CD4-positive, CD25-positive, alpha-beta regulatory T cell (primary cell): ENCODE measurements at places on chromosomes 2 and 18. TPM values are rescaled to one million over a fixed set of nuclear protein-coding genes. Genes with fewer than 3 reads are reported as not detected.

The GBX2 gene
- polyA plus RNA-seq: not detected

The PRKAG3 gene
- not detected for polyA plus RNA-seq

The IL1RN gene
- not detected for polyA plus RNA-seq

The PIGN gene
- polyA plus RNA-seq: 11.7 TPM

GRCh38 chr2:60552078-60552850, 1.2 kb downstream of the BCL11A start:
- DNase-seq: no peak
- H3K27ac ChIP-seq: no peak overlapping the region
- no peak overlapping the region for H3K4me3 ChIP-seq
- peaks cover 80% of the 10 kb centered on the region for H3K4me1 ChIP-seq
- H3K27me3 ChIP-seq: peaks cover 27% of the 10 kb centered on the region

- no peaks in the 10 kb centered on the region for H3K36me3 ChIP-seq
- H3K27me3 ChIP-seq: no peaks in the 10 kb centered on the region
- DNase-seq: no peak
These were observed 492.5 kb downstream of the NR4A2 start for GRCh38 chr2:155839991-155840390.

- H3K4me1 ChIP-seq: no peaks in the 10 kb centered on the region
- no peak overlapping the region for H3K4me3 ChIP-seq
- H3K27ac ChIP-seq: no peak overlapping the region
- DNase-seq: no peak
- no peaks in the 10 kb centered on the region for H3K36me3 ChIP-seq
- H3K27me3 ChIP-seq: no peaks in the 10 kb centered on the region
These were observed 3.5 kb upstream of the ZSWIM2 start for GRCh38 chr2:186852508-186852907.

DNA sequence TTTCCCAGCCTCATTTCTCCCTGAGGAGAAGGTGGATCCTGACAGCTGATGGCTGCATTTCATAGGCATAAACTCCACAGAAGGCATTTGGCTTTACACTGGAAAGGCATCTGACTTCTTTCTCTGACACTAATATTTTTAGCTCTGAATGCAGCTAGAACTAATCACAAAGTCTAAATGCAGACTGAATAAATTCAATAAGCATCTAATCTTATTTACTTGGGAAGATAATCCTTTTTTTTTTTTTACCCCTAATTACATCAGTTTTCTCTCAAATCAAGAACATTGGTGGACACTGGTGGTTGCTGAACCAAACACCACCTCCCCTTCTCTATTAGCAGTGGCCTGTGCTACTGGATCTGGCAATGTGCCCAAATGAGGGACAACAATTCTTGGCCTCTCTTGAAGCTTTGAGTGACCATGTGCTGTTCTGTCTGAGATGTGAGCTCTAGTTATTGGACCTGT, 50.9 kb upstream of the CD226 start:
- peaks cover 4% of the 10 kb centered on the region for H3K36me3 ChIP-seq
- H3K4me1 ChIP-seq: no peaks in the 10 kb centered on the region
- H3K4me3 ChIP-seq: no peak overlapping the region
- DNase-seq: no peak
- H3K27me3 ChIP-seq: no peaks in the 10 kb centered on the region

DNA sequence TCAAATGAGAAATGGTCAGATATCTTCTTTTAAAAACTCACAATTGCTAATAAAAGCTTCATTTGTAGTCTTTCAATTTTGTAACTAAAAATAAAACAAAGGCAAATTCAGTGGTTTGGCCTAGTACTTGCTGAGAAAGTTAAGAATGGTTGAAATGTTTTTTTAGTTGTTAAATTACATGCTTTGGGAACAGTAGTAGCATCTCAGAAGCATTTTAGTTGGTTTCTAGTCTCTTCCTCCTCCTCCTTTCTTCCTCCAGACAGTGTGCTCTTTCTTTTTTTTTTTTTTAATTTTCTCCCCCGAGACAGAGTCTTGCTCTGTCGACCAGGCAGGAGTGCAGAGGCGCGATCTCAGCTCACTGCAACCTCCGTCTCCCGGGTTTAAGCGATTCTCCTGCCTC, 9.8 kb downstream of the TRAK2 start:
- H3K27me3 ChIP-seq: no peaks in the 10 kb centered on the region
- no peak overlapping the region for H3K27ac ChIP-seq
- no peak overlapping the region for H3K4me3 ChIP-seq
- H3K36me3 ChIP-seq: peaks cover 4% of the 10 kb centered on the region
- H3K4me1 ChIP-seq: peaks cover 7% of the 10 kb centered on the region
